Stimulated activated CD4-positive, alpha-beta T cell treated with anti-CD3 and anti-CD28 coated beads, Interleukin-1b, Interleukin-23, amount 100 ng/mL, for 48 hours (primary cell): ENCODE measurements at places on chromosomes 2 and 18.

DNA sequence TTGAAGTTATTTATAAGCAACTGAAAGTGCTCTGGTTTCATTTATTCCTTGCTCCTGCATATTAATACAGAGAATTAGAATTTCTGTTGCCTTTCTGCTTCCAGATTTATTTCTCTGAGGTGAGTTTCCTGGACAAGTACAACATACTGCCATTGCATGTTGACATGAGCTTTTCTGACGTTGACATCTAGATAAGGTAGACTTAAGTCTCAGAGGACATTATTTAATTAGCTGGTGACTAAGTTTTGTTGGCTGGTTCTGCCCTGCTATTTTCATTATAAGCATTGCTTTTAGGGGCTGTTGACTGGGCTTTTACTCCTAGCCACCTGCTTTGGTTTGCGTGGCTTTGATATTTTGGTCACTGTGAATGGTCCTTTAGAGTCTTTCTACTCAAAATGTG lies 282.9 kb upstream of the SPRED2 start:
- DNase-seq: no peak

GRCh38 chr2:131031431-131031841 lies 61.8 kb downstream of the FAM168B start:
- DNase-seq: no peak

GRCh38 chr2:195659982-195660890 lies 3.2 kb downstream of the SLC39A10 start:
- peak; percentile 66 for DNase-seq

DNA sequence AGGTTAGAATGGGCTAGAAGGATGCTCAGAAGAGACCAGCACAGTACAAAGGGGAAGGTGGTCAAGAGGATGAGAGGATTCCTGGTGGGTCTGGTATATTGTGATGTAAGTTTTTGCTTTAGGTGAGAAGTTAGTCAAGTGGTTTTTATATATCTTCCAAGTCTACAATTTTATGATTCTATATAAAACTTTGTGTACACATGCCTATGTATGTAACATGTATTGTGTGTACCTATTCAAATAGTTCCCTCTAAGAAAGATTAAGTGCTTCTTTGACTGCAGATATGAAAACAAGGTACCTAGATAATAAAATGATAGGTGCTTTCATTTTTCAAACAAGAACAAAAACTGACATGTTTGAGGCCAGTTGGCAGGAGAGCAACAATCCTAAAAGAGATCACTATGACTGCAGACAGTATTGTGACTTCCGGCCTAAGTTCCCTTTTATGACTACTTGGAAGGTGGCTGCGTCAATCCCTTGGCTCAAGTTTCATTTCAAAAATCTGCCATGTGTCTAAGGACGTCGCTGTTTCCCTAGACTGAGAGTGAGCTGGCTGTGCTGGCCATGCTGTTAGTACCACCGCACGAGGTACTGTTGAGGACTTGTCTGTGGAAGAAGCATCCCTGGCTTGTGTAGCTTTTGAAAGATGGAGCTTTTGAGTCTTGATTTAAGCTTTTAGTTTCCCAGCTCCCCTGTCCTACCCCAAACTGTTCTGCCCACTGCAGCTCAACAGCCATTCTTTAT lies 123.1 kb downstream of the PRPF40A start:
- peak; percentile 13 for DNase-seq

GRCh38 chr2:219987830-219988229 lies 360.4 kb downstream of the SLC4A3 start:
- DNase-seq: no peak

- DNase-seq: no peak
Measured at GRCh38 chr2:28683100-28683706, 68.4 kb upstream of the PPP1CB start.

DNA sequence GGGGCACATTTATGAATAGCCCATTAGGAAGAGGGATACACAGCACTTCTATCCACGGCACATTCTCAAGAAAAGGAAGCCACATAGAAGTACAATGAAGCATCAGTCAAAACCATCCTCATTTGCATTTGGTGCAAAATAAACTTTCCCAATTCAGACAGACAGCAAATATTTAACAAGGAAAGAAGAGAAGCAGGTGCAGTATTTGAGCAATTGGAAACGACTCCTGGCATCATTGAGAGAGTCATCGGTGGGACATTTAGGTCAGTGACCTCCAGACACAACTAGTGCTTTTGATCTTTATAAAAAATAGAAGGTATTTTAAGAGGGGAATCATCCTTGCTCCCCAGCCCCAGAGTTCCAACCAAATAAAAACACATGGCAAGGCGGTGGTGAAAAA lies 118.0 kb downstream of the MREG start:
- DNase-seq: no peak

DNA sequence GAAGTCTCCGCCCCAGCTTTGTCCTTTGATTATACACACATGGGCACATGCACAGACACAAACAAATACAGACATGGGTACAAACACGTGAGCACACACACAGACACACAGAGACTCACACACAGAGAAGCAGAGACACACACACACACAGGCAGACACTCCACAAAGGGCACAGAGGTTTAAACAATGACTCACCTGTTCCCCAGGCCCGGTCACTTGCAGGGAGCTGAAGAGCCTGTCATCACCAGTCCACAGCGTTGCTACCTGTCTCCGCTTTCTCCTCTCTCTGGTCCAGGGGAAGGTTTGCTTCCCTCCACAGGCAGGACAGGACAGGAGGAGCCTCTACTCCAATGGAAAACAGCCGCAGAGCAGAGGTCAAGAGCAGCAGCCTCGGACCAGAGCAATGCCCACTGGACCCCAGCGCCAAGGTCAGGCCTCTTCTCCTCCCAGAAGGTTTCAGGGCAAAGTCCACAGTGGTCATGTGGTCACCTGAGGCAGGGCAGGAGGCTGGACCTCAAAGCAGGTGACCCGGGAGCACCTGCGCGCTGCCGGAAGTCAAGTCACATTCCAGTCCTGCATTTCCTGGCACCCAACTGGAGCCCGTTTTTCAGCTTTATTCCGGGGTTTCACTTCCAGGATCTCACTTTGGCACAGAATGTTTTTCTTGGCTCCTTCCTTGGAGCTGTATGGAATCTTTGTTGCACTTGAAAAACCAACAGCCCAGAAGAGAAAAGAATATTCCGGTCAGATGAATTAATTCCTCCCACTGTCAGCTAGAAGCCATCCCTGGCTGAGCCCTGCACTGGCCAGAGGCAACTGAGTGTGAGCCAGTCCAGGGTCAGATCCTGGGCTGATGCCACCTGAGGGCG lies at the start of gene RAB17:
Gene RAB17, minus strand, starts transcription at position 463 of the 869 bp plus-strand sequence. CDS start 4,580 bp downstream, outside the sequence.
- no peak for DNase-seq

- DNase-seq: no peak
Measured at GRCh38 chr18:57805117-57805516, 2.0 kb upstream of the ATP8B1 start.

- no peak for DNase-seq
Measured at GRCh38 chr2:85840091-85840490, 48.7 kb downstream of the ST3GAL5 start.

DNA sequence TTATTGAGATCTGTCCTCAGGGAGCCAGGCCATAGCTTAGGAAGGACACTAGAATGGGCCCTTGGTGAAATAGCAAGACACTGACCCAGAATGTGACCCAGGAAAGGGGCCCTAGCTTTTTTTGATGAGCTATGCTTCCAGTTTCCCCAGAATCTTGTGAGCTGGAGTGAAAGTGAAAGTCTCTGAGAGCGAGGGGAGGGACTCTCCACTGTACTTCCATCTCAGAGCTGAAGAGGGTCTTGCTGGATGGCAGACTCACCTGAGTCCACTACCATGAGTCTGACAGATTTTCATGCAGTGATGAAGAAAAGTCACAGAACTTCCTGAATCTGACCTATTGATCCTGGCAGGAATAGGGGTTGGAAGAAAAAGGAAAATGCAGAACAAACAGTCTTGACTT lies 3.1 kb downstream of the ARHGAP25 start:
- peak; percentile 50 for DNase-seq

DNA sequence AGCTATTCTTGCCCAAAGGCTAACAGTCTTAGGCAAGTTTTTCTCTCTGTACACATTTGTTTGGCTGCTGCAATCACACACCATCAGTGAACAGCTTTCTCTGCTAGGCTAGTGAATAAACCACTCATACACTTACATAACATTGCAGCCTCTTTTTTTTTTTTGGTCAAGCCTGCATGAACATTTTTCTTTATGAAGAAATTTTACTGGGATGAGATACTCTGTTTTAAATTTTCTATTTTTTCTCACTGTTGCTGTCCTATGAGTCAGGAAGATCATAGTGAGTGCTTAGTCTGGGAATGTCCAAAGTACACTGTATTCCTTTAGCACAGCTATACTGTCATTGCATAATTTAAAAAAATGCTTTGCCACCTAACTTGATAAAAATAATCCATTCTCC lies 58.5 kb downstream of the ROCK1 start:
- DNase-seq: no peak

DNA sequence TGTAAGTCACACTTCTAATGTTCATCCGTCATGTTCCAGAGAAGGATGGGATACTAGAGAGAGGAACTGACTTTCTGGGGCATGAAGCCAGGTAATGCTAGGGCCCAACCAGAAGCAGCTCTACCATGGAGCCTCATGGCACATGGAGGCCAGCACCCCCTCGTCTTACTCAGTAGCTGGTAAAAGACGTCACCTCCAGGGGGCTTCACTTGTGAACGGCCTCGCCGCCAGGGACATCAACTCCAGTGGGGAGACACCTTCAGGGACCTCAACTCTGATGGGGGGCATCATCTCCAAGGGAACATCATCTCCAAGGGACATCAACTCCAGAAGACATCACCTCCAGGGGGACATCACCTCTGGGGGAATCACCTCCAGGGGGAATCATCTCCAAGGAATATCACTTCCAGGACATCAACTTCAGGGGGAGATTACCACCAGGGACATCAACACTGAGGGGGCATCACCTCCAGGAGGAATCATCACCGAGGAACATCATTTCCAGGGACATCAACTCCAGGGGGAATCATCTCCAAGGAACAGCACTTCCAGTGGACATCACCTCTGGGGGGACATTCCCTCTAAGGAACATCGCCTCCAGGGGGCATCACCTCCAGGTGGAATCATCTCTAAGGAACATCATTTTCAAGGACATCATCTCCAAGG lies 168.4 kb downstream of the NDUFA10 start:
- DNase-seq: no peak

DNA sequence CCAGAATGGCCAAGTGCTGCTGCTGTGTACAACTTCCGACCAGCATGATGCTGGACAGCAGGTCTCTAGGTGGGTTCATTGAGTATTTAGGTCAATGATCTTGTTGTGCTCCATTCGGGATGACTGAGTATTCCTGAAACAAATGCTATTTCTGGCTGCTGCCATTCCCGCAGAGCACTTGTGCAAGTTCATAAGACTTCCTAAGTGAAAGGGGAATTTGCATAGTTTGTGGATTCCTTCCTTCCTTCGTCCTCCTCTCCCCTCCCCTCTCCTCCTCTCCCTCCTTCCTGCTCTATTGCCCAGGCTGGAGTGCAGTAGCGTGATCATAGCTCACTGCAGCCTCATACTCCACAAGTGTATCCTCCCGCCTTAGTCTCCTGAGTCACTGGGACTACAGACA lies 40.4 kb downstream of the LDLRAD4 start:
- no peak for DNase-seq

DNA sequence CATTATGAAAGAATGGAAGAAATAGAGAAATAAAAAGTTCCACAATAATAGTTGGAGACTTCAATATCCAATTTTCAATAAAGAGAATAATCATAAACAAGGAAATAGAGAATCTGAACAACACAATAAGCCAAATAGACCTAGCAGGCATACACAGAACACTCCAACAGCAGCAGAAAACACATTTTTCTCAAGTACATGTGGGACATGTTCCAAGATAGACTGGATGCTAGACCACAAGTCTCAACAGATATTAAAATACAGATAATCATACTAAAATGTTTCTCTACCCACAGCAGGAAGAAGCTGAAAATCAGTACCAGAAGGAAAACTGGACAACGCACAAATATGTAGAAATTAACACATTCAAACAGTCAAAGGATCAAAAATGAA lies 113.9 kb downstream of the USP34 start:
- DNase-seq: no peak

DNA sequence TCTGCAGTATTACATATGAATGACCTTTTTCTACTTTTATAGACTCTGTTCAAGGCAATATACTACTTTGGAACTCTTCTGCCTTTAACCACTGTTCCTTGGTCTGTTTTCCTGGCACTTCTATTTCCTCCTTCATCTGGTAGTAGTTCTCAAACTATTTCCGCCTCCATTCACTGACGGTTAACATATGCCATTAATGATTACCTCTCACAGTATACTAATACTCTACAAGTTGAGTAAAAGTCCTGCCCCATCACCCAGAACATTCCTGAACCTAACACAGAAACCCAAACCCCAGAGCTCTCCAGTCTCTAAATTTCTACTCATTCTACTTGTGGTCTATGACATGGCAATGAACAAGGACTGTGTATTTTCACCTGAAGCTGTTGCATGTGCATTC lies 4.5 kb downstream of the GFPT1 start:
- DNase-seq: no peak

DNA sequence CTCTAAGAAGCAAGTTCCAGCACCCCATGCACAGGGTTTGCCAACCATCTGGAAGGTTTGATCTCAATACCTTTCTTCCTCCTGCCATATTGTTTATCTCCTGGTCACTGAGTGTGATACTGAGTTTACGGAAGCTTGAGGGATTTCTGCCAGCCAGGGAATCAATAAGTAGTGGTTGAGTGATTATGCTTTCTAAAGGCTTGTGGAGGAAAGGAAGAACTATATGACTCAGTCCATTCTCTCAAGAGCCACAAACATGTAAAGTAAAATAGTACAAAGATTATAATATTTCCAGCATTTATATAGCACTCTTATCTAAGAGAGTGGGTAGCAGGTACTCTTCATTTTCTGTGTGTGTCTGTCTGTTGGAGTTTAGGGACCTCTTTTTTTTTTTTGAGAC lies 49.2 kb downstream of the SLC4A3 start:
- DNase-seq: no peak

GRCh38 chr18:35938562-35938961 lies 33.9 kb upstream of the RMP24 start:
- no peak for DNase-seq

DNA sequence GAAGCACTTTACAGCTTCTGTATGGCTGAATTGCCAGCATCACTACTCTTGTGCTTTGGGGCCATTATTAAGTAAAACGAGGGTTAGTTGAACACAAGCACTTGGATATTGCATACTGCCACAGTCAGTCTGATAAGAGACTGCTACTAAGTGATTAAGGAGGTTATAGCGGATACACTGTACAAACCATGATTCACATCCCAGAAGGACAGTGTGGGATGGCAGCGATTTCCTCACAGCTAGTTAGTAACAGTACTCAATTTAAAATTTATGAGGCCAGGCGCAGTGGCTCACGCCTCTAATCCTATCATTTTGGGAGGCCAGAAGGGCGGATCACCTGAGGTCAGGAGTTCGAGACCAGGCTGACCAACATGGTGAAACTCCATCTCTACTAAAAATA lies 2.6 kb upstream of the BMPR2 start:
- no peak for DNase-seq

- DNase-seq: no peak
Measured at GRCh38 chr2:119688616-119689015, 9.6 kb downstream of the TMEM177 start.
